ENCODE measurements at places on chromosomes 5 and 9.

DNA sequence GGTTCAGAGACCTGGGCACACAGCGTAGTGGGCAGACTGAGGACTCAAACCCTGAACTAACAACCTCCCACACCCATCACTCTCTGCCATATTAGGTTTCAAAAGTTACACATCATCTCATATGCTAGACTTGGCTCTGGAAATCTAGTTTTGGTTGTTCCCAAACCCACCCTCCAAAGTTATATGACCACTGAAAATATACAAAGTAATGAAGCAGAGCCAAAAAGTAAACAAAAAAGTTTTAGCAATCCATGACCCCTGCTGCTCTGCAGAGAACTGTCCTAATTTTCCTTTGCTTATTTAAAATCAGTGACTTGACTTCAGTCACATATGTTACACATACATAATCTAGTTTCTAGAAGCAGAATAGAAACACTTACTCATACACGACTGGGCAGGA lies 155.6 kb upstream of the TAS2R1 start:
- DNase-seq, result no peak

DNA sequence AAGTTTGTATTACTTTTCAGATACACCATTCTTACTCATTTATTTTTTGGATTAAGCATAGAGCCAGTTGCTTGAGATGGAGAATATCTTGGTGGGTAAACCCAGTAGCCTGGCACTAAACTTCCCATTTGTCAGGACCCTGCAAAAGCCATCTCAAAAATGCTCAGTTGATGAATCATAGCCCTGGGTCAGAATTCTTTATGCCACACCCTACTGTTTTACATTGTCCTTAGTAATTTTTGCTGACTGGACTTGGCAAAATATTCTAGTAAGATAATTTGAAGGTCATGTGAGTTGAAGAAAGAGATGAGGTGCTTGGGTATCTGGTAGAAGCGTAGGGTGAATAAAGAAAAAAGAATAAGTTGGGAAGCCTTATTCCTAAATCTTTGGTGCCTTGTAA lies 50.7 kb downstream of the C7 start:
- no peak for DNase-seq

GRCh38 chr9:100911273-100911672 lies 117.3 kb upstream of the PLPPR1 start:
- no peak for DNase-seq

- DNase-seq, result no peak
Observed at GRCh38 chr5:160266044-160266443, 36.7 kb downstream of the FABP6 start.

- no peak for DNase-seq
Observed at GRCh38 chr5:170538696-170539586, 35.1 kb downstream of the KCNIP1 start.

- peak; percentile 83 for DNase-seq
Observed at GRCh38 chr5:56211298-56211865, 21.7 kb downstream of the ANKRD55 start.

- no peak for DNase-seq
Observed at GRCh38 chr5:73443829-73444498, 4.6 kb downstream of the FOXD1 start.

- no peak for DNase-seq
Observed at GRCh38 chr5:84623019-84623418, 238.3 kb upstream of the EDIL3 start.

DNA sequence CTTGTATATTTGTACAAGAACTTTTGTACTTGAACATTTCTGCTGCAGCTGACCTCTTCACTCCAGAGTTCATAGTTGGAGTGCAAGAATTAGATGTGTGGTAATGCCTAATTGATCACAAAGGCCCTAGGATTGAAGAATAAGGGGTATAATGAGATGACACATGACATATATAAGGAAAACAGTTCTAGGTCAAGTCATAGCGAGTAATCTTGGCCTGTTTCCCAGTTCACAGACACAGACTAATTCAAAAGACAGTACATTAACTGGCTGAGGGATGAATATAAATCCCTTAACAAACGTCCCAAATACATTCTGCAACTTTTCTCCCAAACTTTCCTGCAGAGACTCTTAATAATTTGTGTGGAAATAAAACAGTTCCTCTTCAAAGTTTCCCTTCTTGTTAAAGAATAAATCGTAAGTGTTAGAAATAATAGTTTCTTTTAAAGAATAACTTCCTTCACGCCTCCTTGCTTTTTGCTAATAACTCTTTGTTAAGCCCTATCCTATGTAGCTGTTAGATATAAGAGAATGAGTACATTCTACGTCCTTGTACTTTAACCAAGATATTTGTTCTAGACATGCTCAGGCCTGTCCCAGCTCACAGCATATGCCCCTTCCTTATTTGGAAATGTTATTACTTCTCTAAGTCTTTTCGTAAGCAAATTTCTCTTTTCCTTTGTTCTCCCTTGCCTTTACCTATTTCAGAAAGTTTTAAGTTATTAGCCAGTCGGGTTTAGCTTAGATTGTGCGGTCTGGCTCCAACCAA lies 556.4 kb upstream of the CTNND2 start:
- DNase-seq, result peak; percentile 8

DNA sequence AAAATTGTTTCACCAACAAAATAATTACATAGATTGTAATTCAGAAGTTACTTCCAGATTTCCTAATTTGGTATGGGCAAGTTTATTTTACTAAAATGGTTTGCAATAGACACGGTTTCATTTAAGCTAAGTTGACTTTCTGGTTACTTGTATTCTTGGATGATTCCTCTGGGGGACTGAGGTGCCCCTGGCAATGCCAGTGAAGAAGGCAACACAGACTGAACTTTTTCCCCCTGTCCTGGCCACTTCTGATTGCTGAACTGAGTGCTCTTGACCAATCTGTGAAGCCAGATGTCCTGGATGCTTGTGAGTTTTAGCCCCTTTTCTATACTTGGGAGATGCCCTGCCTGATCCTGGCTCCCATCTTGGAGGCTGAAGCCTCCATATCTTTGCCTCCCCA lies 66.3 kb upstream of the FANCC start:
- no peak for DNase-seq

GRCh38 chr5:125331987-125332598 lies 585.7 kb upstream of the ZNF608 start:
- no peak for DNase-seq
